HCT116 (cell line): ENCODE measurements at places on chromosomes 5 and 9. TPM values are rescaled to one million over a fixed set of nuclear protein-coding genes. Genes with fewer than 3 reads are reported as not detected.
A peak's percentile ranks its signal among the peaks of the same experiment; 100 is the strongest.

DNA sequence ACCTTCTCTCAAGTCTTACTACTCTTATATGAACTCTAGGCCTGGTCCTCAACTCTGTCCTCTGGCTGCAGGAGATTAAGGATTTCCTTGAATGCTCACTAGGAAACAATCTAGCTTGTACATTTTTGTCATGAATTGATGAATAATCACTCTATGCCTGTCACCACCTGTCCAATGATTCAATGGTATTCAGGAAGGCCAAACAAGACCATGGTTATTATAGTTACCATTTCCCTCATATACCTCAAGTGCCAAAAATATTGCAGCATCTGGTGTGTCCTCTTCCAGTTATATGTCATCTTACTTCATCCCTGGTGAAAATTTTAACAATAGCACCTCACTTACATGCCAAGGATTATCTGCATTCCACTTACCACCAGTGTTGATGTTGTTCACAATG lies 179.0 kb upstream of the MOCS2 start:
- H3K36me3 ChIP-seq, result no peaks in the 10 kb centered on the region
- H3K27ac ChIP-seq, result no peak overlapping the region
- no peak for DNase-seq

GRCh38 chr5:33270671-33271070 lies 170.1 kb upstream of the TARS1 start:
- no peak for DNase-seq
- H3K4me1 ChIP-seq, result peaks cover 12% of the 10 kb centered on the region
- H3K27me3 ChIP-seq, result no peaks in the 10 kb centered on the region
- H3K27ac ChIP-seq, result no peak overlapping the region
- no peaks in the 10 kb centered on the region for H3K36me3 ChIP-seq
- H3K4me3 ChIP-seq, result no peak overlapping the region

DNA sequence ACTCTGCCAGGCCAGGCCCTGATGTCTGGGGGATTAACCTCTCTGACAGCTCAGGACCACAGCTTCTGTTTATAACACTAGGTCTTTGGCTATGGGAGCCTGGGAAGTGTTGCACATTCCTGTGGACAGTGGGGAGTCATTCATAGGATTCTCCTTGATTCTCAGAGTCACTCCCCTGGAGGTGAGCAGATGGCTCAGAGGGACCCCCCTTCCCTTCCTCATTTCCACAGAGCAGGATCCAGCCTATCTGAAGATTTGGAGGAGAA lies 60.2 kb downstream of the NRG2 start:
- H3K27me3 ChIP-seq, result no peaks in the 10 kb centered on the region
- peaks cover 20% of the 10 kb centered on the region for H3K4me1 ChIP-seq
- H3K4me3 ChIP-seq, result no peak overlapping the region
- no peak overlapping the region for H3K27ac ChIP-seq
- DNase-seq, result no peak

DNA sequence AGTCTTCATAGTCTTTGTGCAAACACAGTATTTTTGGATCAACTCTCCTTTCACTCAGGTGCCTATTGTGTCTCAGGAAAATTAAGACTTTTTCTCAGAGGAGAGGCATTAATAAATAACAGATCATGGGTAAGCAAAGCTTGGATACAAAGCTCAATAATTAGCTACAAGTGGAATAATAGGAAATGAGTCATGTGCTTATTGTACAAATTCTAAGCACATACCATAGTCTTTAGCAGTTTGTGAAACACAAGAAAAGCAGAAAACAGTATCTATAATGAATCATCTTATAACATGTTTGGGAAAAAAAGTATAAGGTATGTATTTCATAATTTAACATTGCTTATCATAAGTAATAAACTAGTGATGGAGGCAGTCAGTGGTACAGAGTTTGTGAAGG lies 477.0 kb downstream of the CDH10 start:
- no peak for DNase-seq
- H3K27me3 ChIP-seq, result no peaks in the 10 kb centered on the region
- no peaks in the 10 kb centered on the region for H3K36me3 ChIP-seq
- no peaks in the 10 kb centered on the region for H3K4me1 ChIP-seq

The SLC36A2 gene
- total RNA-seq, result not detected

GRCh38 chr5:50763846-50764245 lies 97.4 kb downstream of the PARP8 start:
- no peaks in the 10 kb centered on the region for H3K36me3 ChIP-seq
- no peaks in the 10 kb centered on the region for H3K27me3 ChIP-seq
- no peak for DNase-seq
- H3K4me3 ChIP-seq, result no peak overlapping the region
- H3K4me1 ChIP-seq, result no peaks in the 10 kb centered on the region
- H3K27ac ChIP-seq, result no peak overlapping the region

GRCh38 chr5:105033637-105034400 lies 1471.2 kb upstream of the NUDT12 start:
- no peak for DNase-seq
- no peaks in the 10 kb centered on the region for H3K4me1 ChIP-seq
- H3K36me3 ChIP-seq, result no peaks in the 10 kb centered on the region

DNA sequence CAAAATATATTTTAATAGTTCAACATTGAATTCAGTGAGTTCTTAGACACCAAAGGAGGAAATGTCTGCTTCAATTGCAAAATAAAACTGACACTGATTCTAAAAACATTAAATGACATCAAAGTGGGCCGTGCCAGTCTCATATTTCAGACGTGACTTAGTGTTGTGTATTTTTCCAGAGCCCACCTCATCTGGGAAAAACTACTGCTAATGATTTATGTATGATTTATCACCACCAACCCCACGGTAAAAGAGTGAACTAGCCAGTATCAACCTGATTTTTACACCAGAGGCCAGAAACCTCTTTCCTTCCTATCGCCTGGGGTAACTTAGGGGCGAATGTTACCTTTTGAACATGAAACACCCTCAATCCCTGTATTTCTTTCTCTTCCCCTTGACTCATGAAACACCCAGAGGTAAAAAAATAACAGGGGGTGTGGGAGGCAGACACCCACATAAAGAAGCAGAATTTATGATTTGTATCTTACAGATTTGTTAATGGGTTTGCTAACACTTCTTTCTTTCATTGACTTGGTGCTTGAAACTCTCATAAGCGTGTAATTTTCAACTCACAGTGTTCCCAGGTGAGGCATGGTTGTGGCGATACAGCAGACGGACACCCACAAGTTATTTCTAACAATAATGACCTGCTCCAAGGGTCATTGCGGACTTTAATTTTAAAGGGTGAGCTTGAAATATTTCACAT lies 56.4 kb upstream of the FANCC start:
- no peak for DNase-seq
- no peak overlapping the region for H3K27ac ChIP-seq
- H3K4me1 ChIP-seq, result peaks cover 7% of the 10 kb centered on the region
- H3K27me3 ChIP-seq, result no peaks in the 10 kb centered on the region
- H3K4me3 ChIP-seq, result no peak overlapping the region

- no peak for DNase-seq
- no peaks in the 10 kb centered on the region for H3K36me3 ChIP-seq
- no peak overlapping the region for H3K27ac ChIP-seq
- no peaks in the 10 kb centered on the region; the same call in 1 of the 2 replicates for H3K4me1 ChIP-seq
- no peaks in the 10 kb centered on the region for H3K27me3 ChIP-seq
These were observed 706.0 kb upstream of the GRAMD2B start for GRCh38 chr5:125717209-125717608.

DNA sequence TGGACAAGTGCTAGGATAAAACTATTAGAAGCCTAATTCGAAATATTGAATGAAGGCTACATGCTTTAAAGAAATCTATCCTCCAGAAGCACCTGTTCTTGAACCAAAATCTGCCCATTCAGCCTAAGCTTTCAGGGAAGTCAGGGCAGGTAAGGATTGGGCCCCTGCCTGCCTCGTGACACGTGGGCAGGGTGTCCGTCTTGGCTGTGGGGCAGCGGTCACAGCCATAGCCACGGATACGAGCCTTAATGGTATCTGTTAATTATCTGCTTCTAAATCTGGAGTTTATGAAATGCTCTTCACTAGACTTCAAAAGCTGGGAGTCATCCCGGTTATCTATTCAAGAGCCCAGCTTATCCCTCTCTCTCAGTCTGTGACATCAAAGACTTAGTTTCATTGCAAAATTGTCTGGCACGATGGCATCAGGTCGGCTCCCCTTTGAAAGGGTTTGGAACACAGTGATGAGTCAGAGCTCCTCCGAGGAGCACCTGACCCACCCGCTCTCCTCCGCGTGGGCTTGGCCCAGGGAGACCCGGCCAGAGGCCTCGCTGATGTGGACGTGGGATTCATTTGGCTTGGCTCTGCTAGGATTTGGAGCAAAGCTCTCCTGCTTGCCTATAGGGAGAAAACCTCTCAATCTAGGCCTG lies 135.9 kb downstream of the MACROH2A1 start:
- peaks cover 27% of the 10 kb centered on the region for H3K4me1 ChIP-seq
- no peaks in the 10 kb centered on the region for H3K36me3 ChIP-seq
- peak; percentile 73 for DNase-seq
- H3K4me3 ChIP-seq, result peak overlapping the region; percentile 3; the same call in 1 of the 2 replicates
- H3K27ac ChIP-seq, result no peak overlapping the region

GRCh38 chr9:130824643-130825350 lies 10.3 kb upstream of the ABL1 start:
- no peak overlapping the region; the same call in 1 of the 2 replicates for H3K27ac ChIP-seq
- no peaks in the 10 kb centered on the region for H3K36me3 ChIP-seq
- no peak for DNase-seq
